NCI-H446 (cell line): ENCODE measurements at places on chromosomes 3 and 15.

GRCh38 chr3:11250902-11251806 lies 21.0 kb upstream of the ATG7 start:
- DNase-seq: no peak

DNA sequence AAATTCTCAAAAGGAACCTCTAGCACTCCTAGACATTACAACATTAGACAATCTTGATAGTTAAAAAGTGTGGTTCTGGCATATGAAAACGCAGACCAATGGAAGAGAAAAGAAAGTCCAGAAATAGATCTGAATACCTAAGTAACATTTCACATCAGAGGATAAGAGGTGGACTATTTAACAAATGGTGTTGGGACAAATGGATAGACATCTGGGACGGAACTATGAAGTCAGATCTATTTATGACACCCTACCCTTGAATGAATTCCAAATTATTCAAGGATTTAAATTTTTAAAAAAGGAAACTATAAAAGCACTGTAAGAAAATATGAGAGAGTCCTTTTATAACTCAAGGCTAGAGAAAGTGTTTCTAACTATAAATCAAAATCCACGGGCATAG lies 111.3 kb downstream of the SCN11A start:
- DNase-seq: no peak

GRCh38 chr3:172519740-172520139 lies 3.5 kb downstream of the TNFSF10 start:
- DNase-seq: no peak

GRCh38 chr3:149654188-149654601 lies 3.6 kb downstream of the WWTR1 start:
- no peak for DNase-seq

- no peak for DNase-seq
Observed at GRCh38 chr3:14211621-14212020, 33.0 kb downstream of the LSM3 start.

DNA sequence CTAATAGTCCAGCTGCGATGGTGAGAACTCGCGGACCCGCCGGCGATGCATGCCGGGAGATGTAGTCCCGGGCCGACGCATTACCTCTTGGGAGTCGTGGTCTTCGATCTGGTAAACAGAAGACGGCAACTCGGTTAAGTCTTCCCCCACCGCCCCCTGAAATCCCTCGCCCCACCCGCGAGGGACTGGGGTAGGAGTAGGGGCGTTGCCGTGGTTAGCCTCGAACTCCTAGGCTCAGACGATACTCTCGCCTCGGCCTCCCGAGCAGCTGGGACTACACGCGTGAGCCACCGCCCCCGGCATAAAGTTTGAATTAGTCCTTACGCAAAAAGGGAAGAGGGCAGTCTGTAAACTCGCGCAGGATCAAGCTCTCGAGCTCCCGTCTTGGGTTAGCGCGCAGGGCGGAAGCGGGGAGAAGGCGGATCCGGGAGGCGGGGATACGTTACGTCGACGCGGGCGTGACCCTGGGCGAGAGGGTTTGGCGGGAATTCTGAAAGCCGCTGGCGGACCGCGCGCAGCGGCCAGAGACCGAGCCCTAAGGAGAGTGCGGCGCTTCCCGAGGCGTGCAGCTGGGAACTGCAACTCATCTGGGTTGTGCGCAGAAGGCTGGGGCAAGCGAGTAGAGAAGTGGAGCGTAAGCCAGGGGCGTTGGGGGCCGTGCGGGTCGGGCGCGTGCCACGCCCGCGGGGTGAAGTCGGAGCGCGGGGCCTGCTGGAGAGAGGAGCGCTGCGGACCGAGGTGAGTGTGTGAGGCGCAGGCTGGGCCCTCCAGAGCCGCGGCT lies at the start of gene RAD51:
TSS of gene RAD51 (plus strand) at position 487 of the 781 bp plus-strand sequence. CDS start 3,585 bp downstream, outside the sequence.
- peak; percentile 87 for DNase-seq
